Stimulated activated naive B cell treated with anti-CD40 and anti-IgM and Interleukin-4, amounts not matched to agents 10 μg/mL and 1 μg/mL and 100 μg/mL, for 72 hours (primary cell): ENCODE measurements at places on chromosomes 12 and 14.
A peak's percentile ranks its signal among the peaks of the same experiment; 100 is the strongest.

- no peak for DNase-seq
These were observed 154.3 kb downstream of the BCL11B start for GRCh38 chr14:99117671-99118045.

- no peak for DNase-seq
These were observed 91.9 kb downstream of the CRACR2A start for GRCh38 chr12:3661028-3661427.

DNA sequence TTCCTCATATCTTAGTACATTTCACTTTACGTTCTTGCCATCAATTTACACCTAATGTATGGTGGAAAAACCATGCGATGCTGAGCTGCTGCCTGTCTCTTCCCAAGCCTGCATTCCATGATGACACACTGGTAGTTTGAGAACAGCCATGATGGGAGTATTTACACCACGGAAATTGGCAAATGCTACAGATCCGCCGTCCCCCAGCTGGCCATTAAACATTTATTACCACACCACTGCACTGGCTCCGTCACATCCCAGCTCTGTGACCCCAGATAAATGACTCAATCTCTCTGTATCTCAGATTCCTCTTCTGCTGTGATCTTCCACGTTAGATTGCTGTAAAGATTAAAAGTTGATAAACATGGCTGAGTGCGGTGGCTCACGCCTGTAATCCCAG is 13.9 kb downstream of the ESRRB start:
- DNase-seq, result no peak

GRCh38 chr14:74502236-74503019 is 8.9 kb downstream of the ISCA2 start:
- DNase-seq, result no peak

DNA sequence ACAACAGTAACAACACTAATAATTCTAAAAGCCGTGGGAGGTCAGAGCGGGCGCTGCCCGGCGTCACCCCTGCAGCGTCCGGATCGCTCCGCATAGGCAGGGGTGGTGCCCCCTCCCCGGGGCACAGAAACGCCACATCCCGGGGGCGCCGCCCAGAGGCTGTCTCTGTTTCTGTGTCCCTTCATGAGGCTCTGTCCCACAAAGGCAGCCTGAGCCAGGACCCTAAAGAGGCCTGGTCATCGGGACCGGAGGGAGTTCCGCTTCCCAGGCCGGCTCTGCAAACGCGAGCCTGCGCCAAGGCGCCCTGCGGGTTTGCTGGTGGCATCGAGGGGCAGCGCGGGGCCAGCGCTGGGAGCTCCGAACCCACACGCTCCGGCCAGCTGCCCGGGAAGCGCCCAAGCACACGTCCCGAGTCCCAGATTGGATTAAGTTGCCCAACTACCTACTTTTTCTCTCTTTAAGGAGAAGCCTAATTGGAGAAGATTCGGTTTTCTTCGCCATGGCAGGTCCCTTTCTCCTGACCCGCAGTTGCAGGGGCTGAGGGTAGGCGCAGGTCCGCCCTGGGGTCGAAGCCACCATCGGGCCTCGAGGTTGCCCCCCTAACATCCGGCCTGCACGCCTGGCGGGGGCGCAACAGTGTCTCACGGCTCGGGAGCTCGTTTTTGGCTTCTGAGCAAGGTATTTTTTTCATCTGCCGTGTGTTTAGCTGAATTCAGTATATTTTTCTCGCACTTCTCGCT is 421.7 kb downstream of the VRK1 start:
- DNase-seq, result no peak

DNA sequence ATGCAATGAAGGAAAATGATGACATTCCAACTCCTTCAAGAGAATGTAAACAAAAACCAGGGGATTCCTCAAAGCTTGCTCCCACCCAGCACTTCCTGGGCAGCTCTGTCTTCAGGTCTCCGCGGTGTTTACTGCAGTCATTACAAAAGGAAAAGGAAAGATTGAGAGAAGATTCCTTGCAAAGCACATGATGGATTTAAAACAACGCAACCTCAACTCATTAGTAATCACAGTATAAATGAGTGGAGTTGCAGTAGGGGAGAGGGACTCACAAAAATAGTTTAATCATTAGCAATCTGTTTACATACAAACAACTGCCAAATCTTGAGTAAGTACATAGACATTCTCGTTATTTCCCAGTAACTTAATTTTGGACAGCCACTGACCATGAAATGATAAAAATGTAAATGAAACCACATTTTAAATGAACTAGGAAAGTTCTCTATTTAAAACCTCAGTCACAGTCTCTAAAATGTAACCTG is 49.7 kb upstream of the OVCH1 start:
- no peak for DNase-seq

DNA sequence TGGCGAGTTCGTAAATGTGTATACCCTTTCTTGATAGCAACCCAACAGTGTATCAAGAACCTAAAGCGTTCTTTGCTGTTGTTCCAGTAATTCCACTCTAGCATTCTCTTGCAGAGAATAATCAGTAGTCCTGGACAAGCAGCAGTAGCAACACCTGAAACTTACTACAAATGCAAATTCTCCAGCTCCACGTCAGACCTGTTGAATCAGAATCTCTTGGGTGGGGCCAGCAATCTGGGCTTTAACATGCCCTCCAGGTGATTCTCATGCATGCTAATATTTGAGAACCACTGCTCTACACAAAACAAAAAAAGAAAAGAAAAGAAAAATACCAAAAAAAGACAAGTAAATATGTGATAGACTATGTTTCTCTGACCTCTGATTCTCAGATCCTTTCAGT is 10.1 kb downstream of the PTGDR start:
- no peak for DNase-seq

GRCh38 chr12:108457734-108458361 is 57.2 kb upstream of the FICD start:
- no peak for DNase-seq

DNA sequence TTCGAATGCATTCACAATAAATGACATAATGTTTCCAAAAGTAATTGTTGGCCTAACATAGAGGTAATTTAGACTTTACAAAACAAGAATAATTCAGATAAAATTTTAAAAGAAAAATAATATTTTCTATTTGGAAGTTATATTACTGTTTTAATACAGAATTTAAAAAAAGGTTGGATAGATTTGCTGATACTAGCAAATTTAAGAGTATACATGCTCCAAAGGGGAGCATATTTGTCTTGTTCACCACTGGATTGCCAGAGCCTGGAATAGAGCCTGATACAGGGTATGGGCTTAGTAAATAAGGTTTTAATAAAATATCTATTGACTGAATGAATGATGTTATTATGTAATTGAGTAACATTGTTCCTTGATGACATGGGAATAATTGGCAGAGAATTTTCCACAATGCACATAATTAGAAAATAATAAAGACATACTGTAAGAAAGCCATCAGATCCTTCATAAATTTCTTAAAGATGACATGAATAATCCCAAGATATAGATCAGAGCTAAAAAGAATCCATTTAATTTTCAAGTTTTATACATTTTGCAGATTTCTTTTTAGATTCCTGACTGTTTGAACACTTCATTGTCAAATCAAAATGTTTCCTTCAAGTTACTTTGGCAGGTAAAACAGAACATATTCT is 305.3 kb downstream of the SLC6A15 start:
- DNase-seq, result no peak

GRCh38 chr12:5171701-5172100 is 128.0 kb downstream of the KCNA5 start:
- DNase-seq, result no peak

DNA sequence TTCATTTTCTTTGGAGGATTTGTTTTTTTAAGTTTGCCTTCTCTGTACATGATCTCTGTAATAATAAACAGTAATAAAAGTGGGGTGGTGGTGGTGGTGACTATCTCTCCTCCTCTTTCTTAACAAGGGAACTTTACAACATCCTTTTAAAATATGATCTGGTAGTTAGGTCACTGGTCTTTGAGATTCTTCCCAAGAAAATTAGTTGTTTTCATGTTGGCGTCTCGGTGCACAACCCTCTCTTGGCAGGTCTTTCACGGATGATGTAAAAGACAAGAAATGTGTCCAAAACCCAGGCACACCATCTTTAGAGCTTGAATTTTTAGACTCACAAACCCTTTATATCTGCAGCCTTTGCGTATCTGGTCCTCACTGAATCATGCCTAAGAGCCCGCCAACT is 488.5 kb upstream of the TBX3 start:
- no peak for DNase-seq

GRCh38 chr14:98408713-98409112 is 863.3 kb downstream of the BCL11B start:
- no peak for DNase-seq

DNA sequence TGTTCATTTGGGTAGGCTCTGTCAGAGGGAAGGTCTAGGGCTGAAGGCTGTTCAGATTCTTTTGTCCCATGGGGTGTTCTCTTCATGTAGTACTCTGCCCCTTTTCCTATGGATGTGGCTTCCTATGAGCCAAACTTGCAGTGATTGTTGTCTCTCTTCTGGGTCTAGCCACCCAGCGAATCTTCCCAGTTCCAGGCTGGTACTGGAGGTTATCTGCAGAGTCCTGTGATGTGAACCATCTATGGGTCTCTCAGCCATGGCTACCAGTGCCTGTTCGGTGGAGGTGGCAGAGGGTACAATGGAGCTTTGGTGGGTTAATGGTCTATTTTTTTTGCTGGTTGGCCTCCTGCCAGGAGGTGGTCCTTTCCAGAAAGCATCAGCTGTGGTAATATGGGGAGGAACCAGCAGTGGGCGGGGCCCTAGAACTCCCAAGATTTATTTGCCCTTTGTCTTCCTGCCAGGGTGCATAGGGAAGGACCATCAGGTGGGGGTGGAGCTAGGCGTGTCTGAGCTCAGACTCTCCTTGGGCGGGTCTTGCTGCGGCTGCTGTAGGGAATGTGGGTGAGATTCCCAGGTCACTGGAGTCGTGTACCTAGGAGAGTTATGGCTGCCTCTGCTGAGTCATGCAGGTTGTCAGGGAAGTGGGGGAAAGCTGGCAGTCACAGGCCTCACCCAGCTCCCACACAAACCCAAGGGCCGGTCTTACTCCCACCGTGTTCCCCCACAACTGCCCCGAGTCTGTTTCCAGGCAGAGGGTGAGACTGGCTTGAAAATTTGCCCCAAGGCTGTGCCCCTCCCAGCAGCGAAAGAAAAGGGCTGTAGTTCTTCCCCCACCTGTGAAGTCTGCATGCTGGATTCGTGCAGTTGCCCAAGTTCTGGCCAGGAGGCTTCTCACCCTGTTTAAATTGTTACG is 17.5 kb downstream of the MTRFR start:
- DNase-seq, result no peak

GRCh38 chr14:66056926-66057552 is 429.1 kb upstream of the CCDC196 start:
- no peak for DNase-seq

- no peak for DNase-seq
These were observed 77.4 kb upstream of the GTF2A1 start for GRCh38 chr14:81298122-81298521.

GRCh38 chr12:132642846-132643835 is 24.6 kb downstream of the P2RX2 start:
- DNase-seq, result no peak

DNA sequence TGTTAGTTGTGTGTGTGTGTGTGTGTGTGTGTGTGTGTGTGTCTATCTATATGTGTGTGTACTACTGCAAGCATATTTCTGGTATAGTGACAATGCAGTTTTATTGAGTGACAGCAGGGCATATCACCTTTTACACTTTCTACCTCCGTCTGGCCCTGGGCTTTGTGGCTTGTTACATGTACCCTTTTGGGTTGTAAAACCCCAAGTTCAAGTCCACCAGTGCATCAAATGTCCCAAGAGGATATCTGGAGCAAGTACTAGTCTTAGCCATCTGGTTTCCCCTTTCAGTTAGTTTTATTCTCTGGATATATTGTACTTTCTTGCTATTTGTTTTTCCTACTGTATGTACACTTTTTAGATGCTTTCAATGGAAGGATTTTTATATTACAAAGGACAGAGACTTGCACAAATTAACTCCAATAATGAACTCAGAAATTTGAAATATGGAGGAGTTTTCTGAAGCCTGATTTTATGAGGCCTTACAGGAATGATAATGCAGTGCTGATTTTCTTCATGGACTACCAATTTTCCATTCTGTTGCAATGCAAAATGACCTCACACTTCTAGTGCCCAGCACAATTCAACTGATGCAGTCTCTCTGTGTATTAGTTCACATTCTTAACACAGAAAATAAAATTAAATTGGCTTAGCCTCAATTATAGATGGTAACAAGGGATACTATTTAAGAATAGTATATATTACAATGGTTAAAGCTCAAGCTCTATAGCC is 29.1 kb downstream of the SLC16A7 start:
- DNase-seq, result no peak

- peak; percentile 16 for DNase-seq
These were observed 764 bp downstream of the DYNLL1 start for GRCh38 chr12:120496413-120497340.

GRCh38 chr12:122888232-122888752 is 7.6 kb downstream of the VPS37B start:
- no peak for DNase-seq

DNA sequence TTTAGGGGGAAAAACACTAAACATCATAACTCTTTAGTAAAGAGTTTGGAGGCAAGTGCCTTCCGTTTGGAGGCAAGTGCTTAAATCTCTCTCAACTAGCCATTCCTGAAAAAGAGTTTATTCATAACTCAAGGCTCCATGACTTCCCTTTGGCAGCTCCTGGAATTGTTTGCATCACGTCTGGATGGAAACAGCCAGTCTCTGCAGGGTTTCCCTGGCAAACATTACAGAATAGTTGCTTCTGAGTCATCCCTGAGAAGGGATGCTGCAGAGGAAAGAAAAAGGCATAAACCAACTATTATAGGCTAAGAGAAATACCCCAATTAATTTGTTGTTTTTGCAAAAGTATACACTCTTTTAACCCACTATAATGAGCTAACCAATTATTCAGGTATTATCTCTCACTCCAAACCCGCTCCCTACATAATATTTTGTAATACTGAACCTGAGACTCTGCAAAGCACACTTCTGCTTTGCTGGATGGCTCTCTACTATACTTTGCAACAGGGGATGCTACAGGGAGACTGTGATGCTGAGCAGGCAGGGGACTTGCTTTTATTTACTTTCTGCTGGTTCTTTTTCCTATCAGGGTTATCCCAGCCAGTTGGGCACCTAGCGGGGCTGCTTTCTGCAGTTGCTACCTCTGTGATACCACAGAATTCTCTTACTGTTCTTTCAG is 497.7 kb downstream of the FUT8 start:
- DNase-seq, result no peak

DNA sequence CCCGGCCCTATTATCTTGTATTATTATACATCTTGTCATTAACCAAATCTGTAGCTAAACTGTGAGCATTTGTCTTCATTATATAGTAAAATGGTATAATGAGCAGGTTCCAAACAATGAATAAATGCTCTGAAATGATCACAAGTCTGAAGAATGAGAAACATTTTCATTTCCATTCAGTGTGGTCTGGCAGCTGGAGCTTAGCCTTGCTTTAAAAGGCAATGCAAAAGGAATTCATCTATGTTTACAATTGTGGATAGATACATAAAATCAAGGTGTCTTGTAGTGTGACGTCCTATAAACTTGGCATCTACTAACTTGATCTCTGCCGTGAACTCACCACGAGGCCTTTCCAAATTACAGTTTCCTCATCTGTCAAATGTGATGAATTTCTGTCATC is 168.3 kb downstream of the RMST start:
- DNase-seq, result no peak

- DNase-seq, result no peak
These were observed 583.5 kb upstream of the TBX3 start for GRCh38 chr12:115267464-115267863.

- no peak for DNase-seq
These were observed 4.5 kb upstream of the EVL start for GRCh38 chr14:100060760-100061159.

GRCh38 chr12:40016980-40017379 is 88.9 kb downstream of the SLC2A13 start:
- DNase-seq, result no peak

GRCh38 chr14:73170686-73171085 is 34.4 kb downstream of the PSEN1 start:
- DNase-seq, result no peak

- no peak for DNase-seq
These were observed 6.4 kb upstream of the DTX1 start for GRCh38 chr12:113049976-113050742.
